LHCN-M2 (cell line): ENCODE measurements at places on chromosomes 2 and 18. TPM values are rescaled to one million over a fixed set of nuclear protein-coding genes. Genes with fewer than 3 reads are reported as not detected.
A peak's percentile ranks its signal among the peaks of the same experiment; 100 is the strongest.

- DNase-seq: no peak
Measured at GRCh38 chr2:223227338-223227737, 175.3 kb downstream of the KCNE4 start.

DNA sequence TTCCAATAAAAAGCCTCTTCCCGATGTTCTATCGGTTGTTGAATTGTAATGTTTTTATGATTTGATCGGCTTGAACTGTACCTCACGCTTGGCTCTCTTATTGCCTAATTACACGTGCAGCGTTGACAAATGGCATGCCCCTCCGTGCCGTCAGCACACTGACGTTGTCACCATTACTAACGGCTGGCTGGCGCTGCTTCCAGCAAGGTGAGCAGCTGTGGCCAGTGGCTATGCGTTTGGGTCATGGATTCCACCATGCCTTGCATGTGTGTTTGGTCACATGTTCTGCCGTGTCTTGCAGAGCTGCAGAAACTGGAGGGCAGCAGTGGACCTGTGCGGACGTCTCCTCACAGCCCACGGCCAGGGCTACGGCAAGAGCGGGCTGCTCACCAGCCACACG, 42.1 kb downstream of the TRAPPC12 start:
- no peak for DNase-seq

DNA sequence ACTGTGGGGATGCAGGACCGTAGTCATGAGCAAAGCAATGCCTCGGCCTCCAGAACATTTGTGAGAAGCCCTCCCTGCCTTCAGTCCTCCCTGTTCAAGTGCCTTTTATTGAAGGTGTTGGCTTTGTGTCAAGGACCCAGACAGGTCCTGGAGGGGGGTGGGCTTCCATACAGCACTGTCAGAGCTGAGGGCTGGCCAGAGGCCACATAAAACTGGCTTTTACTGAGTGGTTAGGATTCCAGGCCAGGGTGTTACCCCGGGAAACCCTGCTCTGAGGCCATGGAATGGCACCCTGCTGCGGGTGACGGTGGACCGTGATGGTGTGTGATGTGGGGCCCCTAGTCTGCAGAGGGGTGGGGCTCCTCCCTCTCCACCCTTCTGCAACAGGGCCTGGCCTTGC, 41.6 kb downstream of the TOGARAM2 start:
- no peak for DNase-seq

DNA sequence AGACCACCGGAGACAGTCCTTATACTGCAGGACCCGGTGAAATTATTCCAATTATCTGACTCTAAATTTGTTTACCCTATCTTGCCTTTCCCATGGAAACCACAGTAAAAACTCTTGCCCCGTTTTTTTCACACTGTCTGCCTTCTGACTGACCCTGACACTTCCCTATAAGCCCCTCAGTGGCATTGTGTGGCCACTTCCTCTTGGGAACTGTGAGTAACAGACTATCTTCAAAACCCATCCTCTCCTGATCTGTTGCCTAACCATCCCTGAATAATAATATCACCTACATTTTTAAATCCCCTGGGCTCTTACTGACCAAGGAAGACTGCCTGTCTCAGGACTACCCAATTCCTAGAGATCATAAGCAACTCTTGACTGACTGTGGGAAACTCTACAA, 42.6 kb upstream of the RNF152 start:
- DNase-seq: no peak

DNA sequence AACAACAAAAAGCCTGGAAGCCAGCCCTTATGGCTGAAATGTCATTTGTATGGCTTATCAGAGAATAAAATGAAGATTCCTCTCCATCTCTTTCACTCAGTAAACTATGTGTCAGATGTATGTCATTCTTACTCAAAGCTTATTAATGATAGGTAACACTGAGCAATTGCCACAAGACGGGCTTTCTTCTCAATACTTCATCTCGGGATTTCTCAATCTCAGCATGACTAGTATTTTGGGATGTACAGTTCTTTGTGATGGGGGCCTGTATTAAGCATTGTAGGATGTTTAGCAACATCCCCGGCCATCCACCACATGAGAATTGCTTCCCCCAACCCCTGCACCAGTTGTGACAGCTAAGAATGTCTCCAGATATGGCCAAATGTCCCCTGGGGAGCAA, 80.2 kb downstream of the MREG start:
- DNase-seq: peak; percentile 16

DNA sequence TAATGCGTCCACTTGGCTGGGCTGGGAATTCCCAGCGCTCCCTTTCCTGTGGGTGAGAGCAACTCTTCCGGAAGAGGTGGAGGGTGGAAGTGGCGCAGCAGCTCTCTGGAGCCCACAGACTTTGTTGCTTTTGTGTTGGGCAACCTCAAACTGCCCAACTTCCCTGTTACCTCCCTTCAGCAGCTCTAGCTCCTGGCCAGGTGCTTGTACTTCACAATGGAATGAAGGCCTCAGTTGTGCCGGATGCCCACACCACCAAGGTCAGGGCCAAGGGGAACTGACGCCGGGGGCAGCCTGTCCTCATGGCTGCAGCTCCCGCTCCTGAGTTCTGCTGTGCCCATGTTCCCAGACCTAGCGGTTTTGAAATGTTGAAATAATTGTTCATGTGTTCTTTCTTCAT, 322.9 kb downstream of the GALR1 start:
- DNase-seq: no peak

DNA sequence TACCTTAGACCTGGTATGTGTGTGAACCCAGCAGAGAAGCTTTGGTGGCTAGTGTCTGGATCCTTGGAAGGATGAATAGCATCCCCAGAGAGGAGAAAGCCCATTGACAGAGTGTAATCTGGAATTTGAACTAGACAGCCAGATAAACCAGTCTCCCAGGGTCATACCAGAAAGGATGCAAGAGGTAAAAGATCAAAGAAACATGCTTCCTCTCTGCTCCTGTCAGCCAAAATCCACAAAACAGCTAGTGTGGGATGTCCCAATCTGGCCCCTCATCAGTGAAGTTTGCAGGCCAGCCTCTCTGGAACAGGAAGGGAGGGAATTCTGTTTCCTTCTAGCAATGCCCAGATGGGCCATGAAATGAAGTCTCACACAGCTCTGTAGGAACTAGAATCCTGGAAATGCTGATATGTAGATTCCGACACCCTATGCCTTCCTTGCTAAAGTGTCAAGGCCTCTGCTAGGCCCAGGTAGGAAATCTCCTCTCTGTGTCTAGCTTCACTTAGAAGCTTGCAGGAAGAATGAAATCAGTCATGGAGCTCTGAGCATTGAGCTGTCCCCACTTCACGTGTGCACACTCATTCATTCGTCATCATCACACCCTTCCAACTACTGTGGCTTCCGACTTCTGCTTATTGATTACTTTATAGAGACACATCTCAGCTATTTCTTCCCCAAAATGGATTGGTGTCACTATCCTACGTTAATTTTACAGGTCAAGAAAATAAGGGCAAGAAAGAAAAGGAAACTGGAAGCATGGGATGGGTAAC, 38.0 kb downstream of the EVA1A start:
- no peak for DNase-seq

The RUFY4 gene
- total RNA-seq: not detected in 2 replicates

DNA sequence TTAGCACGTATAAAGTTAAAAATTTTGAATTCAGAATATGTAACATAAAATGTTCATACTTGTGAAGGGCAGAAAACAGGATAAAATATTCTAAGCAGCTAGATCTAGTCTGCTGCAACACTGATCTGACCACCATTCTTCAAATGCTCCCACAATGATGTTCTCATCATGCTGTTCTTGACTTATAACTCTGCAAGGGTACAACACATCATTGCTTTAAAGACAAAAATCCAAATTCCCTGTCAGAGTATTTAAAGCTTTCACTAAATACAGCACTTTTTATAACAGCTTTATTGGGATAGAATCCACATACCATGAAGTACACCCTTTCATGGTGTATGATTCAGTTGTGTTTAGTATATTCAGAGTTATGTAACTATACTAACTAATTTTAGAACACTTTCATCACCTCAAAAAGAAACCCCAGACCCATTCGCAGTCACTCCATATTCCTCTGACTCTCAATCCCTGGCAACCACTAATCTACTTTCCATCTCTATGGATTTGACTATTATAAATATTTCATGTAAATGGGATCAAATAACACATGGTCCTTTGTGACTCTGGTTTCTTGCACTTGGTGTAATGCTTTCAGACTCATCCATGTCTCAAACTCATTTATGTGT, 56.4 kb downstream of the MAP4K3 start:
- DNase-seq: peak; percentile 43

GRCh38 chr2:236790963-236791362, 221.3 kb downstream of the ACKR3 start:
- no peak for DNase-seq

GRCh38 chr2:168679741-168680310, 122.6 kb upstream of the NOSTRIN start:
- DNase-seq: no peak

GRCh38 chr2:165013944-165014619, 58.8 kb upstream of the SLC38A11 start:
- DNase-seq: no peak

- DNase-seq: no peak
Measured at GRCh38 chr2:134454426-134454825, 200.6 kb downstream of the MGAT5 start.

DNA sequence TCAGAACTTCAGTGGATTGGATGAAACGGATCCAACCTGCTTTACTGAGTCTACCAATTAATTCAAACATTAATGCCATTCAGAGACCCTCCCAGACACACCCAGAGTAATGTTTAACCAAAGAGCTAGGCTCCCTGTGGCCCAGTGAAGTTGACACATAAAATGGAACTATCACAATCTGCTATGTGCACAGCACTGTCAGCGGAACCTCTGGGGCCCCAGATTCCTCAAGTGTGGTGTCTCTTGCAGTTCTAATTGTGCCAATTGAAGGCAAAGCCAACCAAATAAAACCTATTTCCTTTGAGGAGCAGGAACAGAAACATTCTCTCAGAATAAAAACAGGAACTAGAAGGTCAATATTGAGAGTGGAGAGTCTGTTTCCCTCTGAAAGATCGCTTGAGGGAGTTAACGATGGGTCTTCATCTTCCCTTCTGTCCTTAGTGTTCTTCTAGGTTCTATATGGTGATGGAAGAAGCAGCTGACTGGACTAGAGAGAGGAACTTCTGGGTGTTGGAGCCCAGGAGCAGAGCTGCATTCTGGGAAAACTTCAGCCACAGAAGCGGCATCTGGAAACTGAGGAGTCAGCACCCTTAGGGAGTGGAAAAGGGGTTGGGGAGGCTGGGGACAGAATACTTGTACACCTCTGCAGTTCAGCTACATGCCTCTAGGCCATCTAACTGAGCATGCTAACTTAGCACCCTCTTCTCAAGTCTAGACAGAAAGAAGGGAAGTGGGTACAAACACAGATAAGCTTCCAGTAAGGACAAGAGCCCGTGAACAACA, 174.4 kb upstream of the FBXO11 start:
- DNase-seq: no peak

GRCh38 chr2:111665551-111666116, 218.4 kb downstream of the ANAPC1 start:
- DNase-seq: no peak

- peak; percentile 57 for DNase-seq
Measured at GRCh38 chr2:107669335-107669734, 157.4 kb upstream of the RGPD4 start.

GRCh38 chr18:39825485-39826150, 2129.4 kb upstream of the PIK3C3 start:
- peak; percentile 28 for DNase-seq

DNA sequence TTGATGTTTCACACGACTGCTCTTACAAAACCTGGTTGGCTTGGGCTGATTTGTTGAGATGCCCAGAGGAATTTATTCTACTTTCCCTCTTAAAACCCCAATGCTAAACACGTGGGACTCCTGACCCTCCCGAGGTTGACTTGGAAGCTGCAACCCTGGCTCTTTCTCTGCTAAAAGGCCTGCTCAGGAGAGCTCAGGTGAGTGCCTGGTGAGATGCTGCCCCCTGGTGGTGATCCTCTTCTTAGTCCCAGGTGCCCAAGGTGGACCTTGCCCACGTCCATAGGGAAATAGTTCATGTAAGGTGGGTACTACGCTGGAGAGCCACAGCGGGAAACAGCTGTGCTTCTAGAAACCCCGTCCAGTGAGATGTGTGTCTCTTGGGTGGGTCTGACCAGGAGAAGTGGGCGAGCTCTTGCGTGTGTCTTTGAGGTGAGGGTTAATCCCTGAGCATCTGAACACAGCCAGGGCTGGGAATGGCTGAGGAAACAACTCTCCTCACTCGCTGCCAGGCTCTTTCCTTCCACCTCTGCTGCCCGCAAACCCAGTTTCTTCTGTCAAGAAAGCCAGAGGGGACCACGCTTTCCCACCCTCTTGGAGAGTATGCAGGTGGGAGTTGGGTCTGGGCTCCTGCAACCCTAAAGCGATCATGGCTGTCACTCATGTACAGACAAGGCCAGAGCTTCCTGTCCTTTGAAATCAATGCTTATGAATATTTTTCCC, 25.5 kb upstream of the PXDN start:
- DNase-seq: peak; percentile 28

DNA sequence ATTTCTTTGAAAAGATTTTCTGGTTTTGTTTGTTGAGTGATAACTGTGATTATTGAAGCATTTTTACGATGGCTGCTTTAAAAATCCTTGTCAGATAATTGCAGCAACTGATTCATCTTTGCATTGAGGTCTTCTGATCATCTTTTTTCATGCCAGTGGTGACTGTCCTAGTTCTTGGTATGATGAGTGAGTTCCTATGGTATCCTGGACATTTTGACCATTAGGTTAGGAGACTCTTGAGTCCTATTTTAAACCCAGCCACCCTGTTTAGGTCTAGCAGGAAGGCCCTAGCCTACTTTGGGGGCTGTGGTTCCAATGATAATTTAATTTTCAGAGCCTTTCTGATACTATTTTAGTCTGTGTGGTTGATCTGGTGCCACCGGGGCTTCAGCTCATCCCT, 72.7 kb upstream of the REV1 start:
- DNase-seq: no peak

- DNase-seq: no peak
Measured at GRCh38 chr2:193561054-193561453, 1366.3 kb upstream of the TMEFF2 start.

GRCh38 chr2:33195891-33196290, 249.1 kb downstream of the LTBP1 start:
- no peak for DNase-seq

DNA sequence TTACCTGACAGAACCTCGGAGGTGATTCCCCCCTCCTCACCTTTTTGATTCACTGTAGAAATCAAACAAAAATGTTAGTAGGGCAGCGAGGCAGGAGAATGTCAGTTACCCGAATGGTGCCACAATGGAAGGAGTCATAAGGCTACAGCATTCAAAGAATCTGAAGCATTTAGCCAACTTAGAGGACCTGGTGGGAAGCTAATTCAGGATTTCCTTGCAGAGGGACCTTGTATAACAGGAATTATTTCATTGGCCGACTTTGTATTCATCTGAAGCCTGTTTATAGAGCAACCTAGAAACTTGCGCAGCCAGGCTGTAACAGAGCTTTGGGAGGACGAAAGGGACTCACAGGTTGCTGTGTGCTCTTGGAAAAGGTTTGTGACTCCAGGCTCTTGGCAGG, 129.1 kb upstream of the MMADHC start:
- no peak for DNase-seq

The ABCG5 gene
- not detected in 2 replicates for total RNA-seq

GRCh38 chr2:138831154-138831553, 51.0 kb upstream of the NXPH2 start:
- peak; percentile 4 for DNase-seq

- no peak for DNase-seq
Measured at GRCh38 chr2:190406805-190407204, 1.4 kb upstream of the MFSD6 start.

- DNase-seq: no peak
Measured at GRCh38 chr18:74450626-74451025, 6.5 kb downstream of the DIPK1C start.

The FBXO41 gene
- total RNA-seq: 4.0 and 4.8 TPM in 2 replicates

- DNase-seq: no peak
Measured at GRCh38 chr2:226888971-226889370, 53.1 kb downstream of the RHBDD1 start.

- peak; percentile 13 for DNase-seq
Measured at GRCh38 chr2:188244383-188244782, 47.3 kb upstream of the GULP1 start.
